Cortex of kidney (tissue), 1 donor: ENCODE measurements at places on chromosomes 1 and 21.

DNA sequence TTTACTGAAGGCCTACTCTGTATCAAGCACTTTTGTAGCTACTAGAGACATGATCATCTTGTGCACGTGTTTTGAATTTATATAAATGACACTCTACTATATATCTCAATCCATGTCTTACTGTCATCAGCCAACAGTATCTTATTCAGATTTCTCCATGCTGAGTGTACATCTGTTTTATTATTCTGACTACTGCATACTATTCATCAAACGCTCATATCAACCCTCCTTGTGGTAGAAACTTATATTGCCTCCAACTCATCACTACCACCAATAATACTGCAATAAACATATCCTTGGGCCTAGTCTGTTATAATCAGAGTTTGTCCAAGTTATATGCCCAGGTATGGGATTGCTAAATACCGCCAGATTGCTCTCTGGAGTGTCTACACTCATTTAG lies 81.6 kb upstream of the IRF2BP2 start:
- no peak for DNase-seq

- no peak for DNase-seq
Measured at GRCh38 chr1:31479811-31480210, 66.8 kb downstream of the SERINC2 start.

DNA sequence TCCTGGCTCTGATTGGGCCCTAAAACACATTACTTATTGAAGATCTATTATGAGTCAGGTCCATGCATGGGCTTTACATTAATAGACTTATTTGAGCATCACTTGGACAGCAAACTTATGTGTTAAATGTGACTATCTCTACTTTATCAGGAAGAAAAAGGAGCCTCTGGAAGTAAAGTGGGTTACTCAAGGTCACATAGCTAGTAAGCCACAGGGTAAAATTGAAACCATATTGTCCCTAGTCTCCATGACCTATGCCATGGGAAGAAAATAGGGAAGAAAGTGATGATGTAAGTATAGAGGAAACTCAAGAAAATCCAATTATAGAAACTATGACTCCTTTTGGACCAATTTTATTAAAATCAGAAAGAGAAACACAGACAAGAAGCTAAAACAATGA lies 555.3 kb downstream of the NUF2 start:
- DNase-seq = no peak

DNA sequence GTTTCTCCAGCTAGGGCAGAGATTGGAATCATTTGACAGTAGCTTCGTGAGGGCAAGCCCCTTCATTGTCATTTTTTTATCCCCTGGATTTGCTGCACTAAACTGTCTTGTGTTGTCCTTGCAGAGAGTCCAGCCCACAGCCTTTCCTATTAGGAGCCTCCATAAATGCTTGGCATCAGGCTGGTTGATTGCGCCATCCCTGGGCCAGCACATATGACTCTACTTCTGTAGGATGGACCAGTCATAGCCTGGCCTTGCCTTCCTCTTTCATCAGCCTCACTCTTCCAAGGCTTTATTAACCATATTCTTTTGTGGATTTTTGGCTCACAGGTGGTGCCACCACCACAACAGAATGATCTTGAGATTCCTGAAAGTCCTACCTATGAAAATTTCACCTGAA lies 31.4 kb downstream of the LY9 start:
- DNase-seq = no peak

- no peak for DNase-seq
Measured at GRCh38 chr1:37410105-37410504, 64.3 kb upstream of the ZC3H12A start.

DNA sequence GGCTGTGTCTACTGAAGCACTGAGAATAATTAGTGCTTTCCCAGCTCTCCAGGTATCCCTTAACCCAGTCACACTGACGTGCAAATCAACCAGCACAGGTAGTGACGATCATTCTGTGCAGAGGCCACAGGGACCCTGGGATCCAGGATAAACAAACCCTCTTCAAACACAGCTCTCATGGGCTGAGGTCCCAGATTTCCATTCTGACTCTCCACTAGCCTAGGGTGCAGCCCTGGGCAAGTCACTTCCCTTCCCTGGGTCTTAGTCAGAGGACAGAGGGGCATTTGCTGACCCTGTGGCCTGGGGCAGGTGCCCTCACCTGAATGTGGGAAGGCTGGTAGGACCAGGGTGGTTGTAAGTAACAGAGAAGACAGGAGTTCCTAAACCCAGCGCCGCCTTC lies 724.7 kb downstream of the MATN1 start:
- DNase-seq = no peak

DNA sequence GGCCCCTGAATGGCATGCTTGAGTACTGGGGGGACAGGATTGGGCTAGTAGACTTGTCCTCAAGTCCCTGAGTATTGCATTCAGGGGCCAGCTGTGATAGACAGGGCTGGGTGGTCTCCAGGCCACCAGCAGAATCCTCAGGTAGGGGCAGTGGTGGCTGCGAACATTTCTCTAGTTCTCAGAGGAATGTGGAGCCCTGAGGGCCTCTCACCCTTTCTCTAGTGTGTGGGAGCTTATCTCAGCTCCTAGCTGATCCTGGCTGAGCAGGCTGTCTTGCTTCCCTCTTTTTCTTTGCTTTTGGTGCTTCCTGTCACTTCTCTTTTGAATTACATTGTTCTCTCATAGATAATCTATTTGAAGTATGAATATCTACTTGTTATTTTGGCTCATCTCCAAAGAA lies 30.0 kb upstream of the PM20D1 start:
- DNase-seq = no peak

- DNase-seq = no peak
Measured at GRCh38 chr1:156949127-156949526, 28.7 kb downstream of the LRRC71 start.
